Globus pallidus (tissue), 1 donor: ENCODE measurements at places on chromosomes 5 and 9.
A peak's percentile ranks its signal among the peaks of the same experiment; 100 is the strongest.

GRCh38 chr9:95043826-95044225 lies 273.7 kb downstream of the FANCC start:
- DNase-seq: no peak

GRCh38 chr5:158414780-158415179 lies 555.8 kb upstream of the CLINT1 start:
- peak; percentile 2 for DNase-seq

DNA sequence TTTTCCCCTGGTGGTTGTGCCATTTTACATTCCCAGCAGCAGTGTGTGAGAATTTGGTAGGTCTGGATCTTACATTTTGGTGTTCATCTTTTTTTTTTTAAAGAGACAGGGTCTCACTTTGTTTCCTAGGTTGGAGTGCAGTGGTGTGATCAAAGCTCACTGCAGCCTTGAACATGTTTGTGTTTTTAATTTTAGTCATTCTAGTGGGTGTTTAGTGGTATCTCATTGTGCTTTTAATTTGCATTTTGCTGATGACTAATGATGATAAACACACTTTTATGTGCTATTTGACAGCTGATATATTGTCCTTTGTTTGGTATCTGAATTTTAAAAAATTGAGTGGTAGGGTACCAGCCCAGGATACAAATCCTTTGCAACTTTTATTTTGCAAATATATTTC lies 53.4 kb upstream of the POMT1 start:
- DNase-seq: no peak

DNA sequence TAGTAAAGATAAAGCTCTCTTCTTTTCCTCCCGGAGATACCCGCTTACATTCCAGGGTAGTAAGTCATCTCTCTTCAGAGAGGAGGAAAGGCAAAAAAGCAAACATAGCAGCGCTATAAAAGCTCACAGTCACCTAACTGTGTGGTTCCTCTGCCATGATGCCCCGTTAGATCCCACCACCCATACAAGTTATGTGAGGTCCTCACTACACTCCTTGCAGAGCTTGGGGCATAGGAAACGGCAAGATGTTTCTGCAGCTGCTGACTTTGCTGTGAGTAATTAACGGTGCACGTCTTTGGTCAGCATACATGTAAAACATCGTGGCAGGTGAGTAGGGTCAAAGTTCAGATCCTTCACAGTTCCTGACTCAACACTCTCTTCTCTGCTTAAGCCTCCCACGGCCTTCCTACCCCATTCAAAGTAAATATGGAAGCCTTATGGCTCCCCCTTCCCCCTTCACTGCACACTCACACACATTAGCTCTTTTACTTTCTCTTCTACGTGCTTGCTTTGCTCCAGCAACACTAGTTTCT lies 218.9 kb downstream of the DIRAS2 start:
- no peak for DNase-seq

DNA sequence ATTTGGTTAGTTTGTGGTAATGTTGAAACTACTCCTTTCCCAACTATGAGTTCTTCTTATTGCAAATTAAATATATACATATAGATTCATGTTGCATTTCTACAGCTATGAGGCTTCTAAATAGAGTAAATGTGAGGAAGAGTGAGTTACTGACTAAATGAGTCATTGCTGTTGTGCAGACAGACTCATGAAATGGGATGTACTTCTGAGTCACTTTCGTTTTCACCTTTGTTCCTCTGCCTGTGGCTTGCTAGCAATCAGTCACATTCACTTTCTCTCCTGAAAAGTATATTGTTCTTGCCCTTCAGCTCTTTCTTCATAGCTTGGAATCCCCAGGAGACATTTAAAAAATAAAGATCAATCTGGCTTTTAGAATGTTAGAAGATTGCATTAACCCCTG lies 295.5 kb upstream of the SMC2 start:
- no peak for DNase-seq

- no peak for DNase-seq
Measured at GRCh38 chr9:20903212-20903611, 128.2 kb downstream of the HACD4 start.

GRCh38 chr5:175317872-175318271 lies 126.1 kb downstream of the DRD1 start:
- no peak for DNase-seq

- DNase-seq: no peak
Measured at GRCh38 chr5:36481454-36482120, 124.8 kb upstream of the SLC1A3 start.

- no peak for DNase-seq
Measured at GRCh38 chr5:178529080-178529479, 61.1 kb downstream of the COL23A1 start.

- no peak for DNase-seq
Measured at GRCh38 chr5:159061179-159061796, 38.4 kb downstream of the EBF1 start.

DNA sequence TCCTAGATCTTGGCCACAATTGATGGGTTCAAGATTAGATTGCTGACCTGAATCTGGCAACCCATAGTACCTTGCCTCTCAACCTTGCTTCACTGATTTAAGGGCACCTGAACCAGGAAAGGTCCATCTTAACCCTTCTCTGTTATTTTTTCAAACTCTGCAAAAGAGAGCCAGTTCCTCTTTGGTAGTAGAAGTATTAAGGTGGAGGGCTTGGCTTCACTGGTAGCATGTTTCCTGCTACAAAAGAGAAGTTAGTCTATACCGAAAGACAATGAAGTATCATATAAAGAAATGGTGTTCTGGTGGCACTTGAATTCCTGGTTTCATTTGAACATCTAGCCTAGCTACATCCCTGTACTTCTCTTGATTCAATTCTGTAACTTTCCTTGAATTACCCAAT lies 8.5 kb downstream of the ALG2 start:
- DNase-seq: no peak

DNA sequence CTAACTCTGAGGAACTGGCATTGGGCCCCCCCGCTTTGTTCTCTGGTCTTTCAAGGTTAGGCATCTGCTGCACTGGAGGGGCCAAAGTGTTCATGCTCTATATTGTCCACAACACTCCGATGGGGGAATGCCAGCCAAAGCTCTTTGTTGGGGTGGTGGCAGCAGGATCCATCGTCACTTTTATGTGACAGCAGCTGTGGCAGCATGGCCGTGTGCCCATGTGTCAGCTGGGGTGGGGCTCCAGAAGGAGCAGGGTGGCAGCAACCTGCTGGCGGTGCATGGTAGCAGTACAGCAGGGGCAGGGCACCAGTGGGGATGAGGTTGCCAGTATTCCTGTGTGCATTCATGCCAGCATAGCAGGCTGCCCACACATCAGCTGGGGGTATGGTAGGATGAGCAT lies 28.2 kb downstream of the ITGA2 start:
- DNase-seq: peak; percentile 82

DNA sequence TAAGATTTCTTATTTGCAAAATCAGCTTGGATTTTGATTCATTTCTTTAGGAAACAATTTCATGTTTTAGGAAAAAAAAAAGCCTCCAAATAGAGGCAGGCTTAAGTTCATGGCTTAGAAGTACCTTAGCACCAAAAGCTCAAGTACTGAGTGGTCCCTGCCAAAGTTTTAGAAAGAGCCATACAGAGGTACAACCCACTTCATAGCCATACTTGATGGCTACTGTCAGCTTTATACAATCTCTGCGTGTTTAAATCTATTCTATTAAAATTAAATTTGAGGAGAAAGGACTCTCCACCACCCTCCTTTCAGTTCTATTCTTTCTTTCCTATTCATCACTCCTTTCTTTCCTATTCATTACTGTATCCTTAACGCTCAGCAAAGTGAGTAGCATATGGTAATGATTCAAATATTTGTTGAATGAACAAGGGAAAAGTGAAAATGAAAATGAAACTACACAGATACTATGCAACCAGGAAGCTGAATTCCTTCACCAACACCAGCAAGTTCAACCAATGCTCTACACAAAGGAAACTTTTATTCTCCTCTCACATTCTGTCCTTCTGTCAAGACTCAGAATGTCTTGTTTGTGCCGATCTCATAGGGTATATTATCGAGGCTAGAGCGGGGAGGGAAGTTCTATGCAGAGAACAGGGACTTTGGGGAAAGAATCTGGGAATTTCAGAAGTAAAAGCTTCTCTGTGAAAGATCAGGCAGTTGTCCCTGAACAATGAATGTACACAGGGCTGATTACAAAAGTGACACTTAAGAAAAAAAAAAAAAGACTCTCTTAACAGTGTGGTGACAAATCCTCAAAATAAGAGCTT lies 138.6 kb upstream of the SPEF2 start:
- DNase-seq: peak; percentile 3

DNA sequence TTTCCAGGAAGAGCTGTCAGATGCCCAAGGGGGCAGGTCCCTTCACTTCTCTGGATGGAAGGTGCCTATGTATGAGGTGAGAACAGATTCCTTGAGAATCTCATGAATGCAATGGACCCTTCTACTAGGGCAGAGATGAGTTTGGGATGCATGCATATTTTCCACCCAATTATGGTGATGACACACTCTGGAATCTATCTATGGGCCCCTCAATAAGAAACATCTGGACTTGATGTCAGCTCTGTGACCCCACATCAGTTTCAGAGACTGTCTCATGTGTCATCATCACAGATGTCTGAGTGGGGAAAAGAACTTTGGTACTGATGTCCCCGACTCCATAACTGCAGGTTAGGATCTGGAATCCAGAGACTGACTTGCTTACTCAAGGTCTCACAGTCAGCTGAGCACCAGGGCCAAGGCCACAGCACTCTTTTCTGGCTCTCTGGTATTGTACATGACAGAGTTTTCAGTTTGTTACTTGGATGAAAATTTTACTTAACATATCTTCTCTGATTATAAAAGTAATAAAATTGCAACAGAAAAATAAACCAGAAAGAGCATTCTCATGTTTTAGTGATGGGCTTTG lies 177.0 kb downstream of the DCP2 start:
- no peak for DNase-seq
